ENCODE measurements at places on chromosomes 13 and 19. TPM values are rescaled to one million over a fixed set of nuclear protein-coding genes. Genes with fewer than 3 reads are reported as not detected.

DNA sequence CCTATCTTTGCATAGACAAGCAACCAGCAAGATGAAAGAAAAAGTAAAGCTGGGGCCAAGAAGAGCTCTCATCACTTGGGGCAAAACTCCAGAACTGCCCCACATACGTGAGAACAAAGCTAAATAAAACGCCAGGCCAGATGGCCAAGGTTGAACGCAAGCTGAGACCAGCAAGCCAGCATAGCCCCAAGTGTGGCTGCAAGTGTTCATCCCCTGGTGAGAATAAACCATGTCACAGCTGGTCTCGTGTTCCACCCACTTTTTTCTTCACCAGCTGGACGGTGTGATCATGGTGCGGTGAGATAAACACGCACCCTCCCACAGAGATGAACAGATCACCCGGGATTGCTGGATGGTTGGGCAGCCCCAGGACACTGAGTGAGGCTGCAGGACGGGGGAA is 109.6 kb upstream of the CACNA1A start:
- no peak overlapping the region for H3K27ac ChIP-seq
- DNase-seq, result peak; percentile 61
- H3K4me3 ChIP-seq, result no peak overlapping the region
- H3K4me1 ChIP-seq, result no peaks in the 10 kb centered on the region

- H3K4me1 ChIP-seq, result no peaks in the 10 kb centered on the region
- no peak overlapping the region for H3K4me3 ChIP-seq
- H3K27ac ChIP-seq, result no peak overlapping the region
- H3K27me3 ChIP-seq, result no peaks in the 10 kb centered on the region
Measured at GRCh38 chr19:21210037-21210621, 68.3 kb downstream of the ZNF431 start.

- no peaks in the 10 kb centered on the region for H3K4me1 ChIP-seq
- H3K4me3 ChIP-seq, result no peak overlapping the region
- no peak overlapping the region for H3K27ac ChIP-seq
- no peaks in the 10 kb centered on the region for H3K36me3 ChIP-seq
- no peak for DNase-seq
- no peaks in the 10 kb centered on the region for H3K27me3 ChIP-seq
Measured at GRCh38 chr19:51450730-51451307, 7.4 kb downstream of the SIGLEC8 start.

DNA sequence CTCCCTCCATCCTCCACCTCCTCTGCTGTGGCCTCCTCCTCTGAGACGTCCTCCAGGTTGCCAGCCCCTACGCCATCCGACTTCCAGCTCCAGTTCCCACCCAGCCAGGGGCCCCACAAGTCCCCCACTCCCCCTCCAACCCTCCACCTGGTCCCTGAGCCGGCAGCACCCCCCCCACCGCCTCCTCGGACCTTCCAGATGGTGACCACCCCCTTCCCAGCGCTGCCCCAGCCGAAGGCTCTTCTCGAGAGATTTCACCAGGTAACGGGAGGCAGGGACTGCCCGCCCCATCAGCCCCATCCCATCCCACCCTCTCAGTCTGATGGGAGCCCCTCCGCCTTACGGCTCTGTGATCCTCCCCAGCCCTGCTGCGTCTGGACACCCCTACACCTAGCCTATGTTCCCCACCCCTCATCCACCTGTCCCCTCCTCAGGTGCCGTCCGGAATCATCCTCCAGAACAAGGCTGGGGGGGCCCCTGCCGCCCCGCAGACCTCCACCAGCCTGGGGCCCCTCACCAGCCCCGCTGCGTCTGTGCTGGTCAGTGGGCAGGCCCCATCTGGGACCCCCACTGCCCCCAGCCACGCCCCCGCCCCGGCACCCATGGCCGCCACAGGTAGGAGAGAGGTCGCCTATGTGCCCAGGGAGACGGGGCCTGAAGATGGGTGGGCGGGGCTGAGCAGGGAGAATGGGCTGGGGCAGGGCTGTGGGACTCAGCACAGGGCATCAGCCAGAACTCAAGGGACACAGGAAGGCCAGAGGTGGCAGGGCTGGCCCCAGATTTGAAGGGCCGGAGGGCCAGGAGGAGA is 18.6 kb upstream of the EHD2 start:
- H3K4me3 ChIP-seq, result no peak overlapping the region
- H3K4me1 ChIP-seq, result no peaks in the 10 kb centered on the region
- no peak overlapping the region for H3K27ac ChIP-seq
- peaks cover 36% of the 10 kb centered on the region for H3K36me3 ChIP-seq
- no peaks in the 10 kb centered on the region for H3K27me3 ChIP-seq
- DNase-seq, result no peak

GRCh38 chr13:87207280-87208003 is 463.7 kb upstream of the SLITRK5 start:
- H3K27ac ChIP-seq, result no peak overlapping the region
- no peaks in the 10 kb centered on the region for H3K27me3 ChIP-seq
- H3K4me3 ChIP-seq, result no peak overlapping the region
- no peaks in the 10 kb centered on the region for H3K4me1 ChIP-seq
- DNase-seq, result peak; percentile 1
- no peaks in the 10 kb centered on the region for H3K36me3 ChIP-seq

PEAK3 gene
- 0.19 TPM for polyA plus RNA-seq

DNA sequence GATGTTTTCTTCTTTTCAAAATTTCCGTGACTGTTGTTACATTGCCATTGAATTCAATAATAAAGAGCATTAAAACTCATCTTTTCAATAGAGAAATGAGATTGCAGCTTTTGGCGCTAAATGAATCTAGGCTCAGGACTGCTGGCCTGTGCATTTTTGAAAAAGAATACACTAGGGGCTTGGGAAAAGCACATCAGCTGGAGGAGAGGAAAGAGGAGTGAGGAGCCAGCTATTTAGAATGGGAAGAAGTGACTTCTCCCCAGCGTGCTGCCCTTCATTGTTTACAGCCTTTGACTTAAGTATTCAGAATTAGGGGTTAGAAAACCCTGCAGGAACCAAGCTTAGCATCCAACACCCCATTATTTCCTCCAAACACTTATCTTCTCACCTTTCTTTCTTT is 43.3 kb downstream of the TNFSF11 start:
- peaks cover 24% of the 10 kb centered on the region for H3K27me3 ChIP-seq
- H3K4me3 ChIP-seq, result no peak overlapping the region
- no peak overlapping the region for H3K27ac ChIP-seq
- DNase-seq, result no peak

NOVA2 gene
- not detected for polyA plus RNA-seq

EBI3 gene
- polyA plus RNA-seq, result 3.0 TPM

Data from IMR-90 (cell line).